ENCODE measurements at places on chromosomes 11 and 22.

DNA sequence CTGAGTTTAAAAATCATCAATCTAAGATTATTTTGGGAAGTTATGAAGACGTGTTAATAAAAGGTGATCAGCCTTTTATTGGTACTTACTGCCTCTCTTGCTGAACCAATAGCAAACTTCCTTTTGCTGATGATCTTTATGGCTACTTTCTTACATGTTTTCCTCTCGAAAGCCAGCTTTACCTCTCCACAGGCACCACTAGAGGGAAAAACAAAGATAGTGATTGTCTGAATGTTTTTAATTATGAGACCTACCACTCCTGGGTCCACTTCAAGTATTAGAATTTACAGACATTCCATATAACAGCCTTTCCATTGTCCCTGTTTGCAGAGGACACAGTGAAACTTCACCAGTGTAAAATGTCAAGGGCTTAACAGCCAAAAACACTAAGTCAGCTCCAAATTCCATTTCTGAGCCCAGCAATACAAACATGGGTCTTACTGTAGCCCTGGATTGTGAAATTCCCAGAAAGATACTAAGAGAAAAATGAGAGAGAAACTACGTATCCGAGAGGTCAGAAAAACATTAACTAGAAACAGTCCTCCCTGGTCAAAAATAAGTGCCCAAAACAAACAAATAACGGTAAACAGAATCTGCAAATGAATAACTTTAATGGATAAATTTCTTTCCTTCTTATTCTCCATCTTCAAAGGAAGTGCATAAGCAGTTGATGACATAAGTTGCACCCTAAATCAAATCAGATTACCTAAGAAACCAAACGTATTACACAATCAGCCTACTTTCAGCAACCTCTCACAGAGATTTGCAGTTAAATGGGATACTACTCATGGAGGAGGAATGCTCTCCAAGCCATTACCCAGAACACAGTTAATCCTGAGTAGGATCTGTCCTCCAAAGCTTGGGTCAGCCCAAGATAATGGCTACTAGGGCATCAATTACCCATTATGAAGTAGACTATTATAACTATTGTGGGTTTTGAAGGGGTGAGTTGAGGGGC lies 29.5 kb downstream of the CHEK2 start:
- no peak for DNase-seq

DNA sequence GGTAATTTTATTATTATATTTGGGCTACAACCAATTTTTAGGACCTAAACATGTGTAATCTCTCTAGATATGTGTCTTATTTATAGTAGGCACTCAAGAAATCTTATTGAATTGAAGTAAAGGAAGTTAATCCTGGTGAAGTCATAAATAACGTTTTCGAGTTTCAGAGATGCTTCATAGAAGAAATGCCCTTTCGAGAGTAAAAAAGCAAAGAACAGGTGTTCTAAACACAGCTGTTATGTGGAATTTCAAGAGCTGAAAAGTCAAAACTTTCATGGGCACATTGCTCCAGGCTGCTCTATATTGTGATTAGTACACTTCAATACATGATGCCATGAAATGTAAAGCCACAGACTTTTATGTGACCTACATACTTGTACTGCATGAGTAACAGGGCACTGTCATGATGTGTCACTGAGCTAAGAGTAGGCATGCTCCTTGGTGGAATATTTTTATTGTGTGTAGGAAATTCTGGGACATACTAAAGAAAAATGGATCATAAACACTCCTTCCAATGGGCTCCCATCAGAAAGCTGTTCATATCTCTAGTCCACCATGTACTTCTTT lies 7.2 kb upstream of the ELMOD1 start:
- no peak for DNase-seq

DNA sequence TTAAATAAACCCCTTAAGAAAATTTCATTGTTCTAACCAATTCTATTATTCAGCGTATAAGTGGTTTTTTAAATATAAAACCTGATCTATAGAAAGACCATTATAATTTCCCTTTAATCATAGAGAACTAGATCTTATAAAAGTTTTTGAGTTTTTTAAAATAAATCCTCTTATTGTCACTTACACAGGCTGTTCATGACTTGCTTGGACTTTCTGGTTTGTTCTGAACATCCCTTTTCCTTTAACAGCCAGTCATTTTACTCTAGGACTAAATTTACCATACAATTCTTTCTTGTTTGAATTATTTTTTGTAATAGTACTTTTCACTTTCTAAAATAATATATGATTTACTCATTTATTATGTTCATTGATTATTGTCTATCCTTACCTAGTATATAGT lies 4.7 kb downstream of the NXPE2 start:
- DNase-seq: no peak

DNA sequence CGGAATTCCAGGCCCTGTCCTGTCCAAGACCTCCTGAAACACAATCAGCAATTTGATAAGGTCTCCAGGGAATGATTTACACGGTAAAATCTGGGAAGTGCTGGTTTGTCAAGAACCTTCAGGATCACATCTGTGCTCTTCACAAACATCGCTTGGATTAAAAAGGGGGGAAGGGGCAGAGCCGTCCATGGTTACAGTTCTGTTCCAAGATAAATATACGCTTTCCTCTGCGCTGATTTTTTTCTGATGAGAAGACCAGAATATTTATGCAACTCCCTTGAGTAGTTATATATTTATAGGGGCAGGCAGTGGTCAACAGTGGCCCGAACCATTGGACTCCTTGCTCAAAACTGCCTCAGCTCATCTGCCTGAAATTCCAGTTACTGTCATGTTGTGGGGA lies 9.2 kb upstream of the APOL5 start:
- DNase-seq: no peak

DNA sequence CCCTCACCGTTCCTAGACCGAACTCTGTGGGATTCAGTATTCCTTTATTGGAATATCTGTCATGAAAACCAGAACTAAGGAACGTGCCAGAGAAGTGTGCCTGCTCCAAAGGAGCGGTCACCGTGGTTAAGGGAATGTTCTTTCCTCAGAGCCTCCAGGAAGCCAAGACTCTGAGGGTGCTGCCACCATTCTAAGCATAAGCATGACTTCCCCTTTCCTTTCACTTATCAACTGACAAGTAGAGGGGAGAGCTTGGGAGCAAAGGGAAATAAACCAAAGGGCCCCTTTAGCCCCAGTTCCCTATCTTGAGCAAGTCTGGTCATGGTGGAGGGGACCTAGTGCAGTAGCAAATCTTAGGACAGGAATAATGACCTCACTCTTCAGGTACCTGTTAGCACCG lies 26.8 kb downstream of the CTR9 start:
- no peak for DNase-seq

GRCh38 chr11:69035150-69035945 lies 13.4 kb upstream of the TPCN2 start:
- DNase-seq: no peak

GRCh38 chr11:102685754-102686153 lies 19.8 kb downstream of the MMP27 start:
- no peak for DNase-seq

DNA sequence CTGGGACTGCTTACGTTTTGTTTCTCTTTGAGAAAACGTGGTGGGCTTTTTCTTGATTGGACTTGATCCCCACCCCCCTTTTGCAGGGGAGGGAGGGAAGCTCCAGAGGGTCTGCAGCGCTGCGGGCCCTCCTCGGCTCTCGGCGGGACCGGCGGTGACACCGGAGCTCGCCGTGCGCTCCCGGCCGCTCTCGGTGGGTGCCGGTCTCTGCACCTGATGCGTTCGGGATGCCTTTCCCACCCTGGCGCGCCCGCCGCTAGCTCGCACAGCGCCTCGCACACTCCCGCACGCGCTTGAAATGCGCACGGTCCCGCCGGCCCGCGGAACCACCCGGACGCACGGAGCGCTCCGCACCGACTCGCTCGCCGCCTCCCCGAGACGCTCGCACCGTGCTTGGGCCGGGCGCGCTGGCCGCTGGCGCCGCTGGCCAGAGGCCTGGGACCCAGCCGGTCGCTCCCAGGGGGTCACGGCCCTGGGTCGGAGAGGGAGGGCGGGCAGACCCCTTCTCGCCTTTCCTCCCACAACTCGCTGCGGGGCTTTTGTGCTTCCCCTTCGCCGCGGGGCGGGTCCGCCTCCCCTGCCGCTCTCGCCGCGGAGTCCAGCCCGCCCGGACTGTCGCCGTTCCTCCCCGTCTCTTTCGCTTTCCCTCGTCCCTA lies 1.0 kb downstream of the ZBTB16 start:
- no peak for DNase-seq

GRCh38 chr11:85699957-85700741 lies 14.2 kb upstream of the CCDC89 start:
- no peak for DNase-seq

Data from GOT3 (cell line).